ENCODE measurements at places on chromosomes 3 and 15. TPM values are rescaled to one million over a fixed set of nuclear protein-coding genes. Genes with fewer than 3 reads are reported as not detected.

Gene ERC2
- 2.4 TPM for polyA plus RNA-seq

DNA sequence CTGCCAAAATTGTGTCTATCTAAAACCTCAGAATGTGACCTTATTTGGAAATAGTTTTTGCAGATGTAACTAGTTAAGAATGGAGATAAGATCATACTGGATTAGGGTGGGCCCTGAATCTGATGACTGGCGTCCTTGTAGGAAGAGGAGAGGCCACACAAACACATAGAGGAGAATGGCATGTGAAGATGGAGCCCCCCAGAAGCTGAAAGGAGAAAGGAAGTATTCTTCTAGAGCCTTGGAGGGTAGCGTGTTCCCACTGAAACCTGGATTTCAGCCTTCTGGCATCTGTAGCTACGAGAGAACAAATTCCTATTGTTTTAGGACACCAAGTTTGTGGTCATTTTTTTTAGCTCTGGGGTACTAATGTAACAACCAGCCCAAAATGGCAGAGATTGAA lies 423.0 kb upstream of the TPM1 start:
- no peak overlapping the region for H3K4me3 ChIP-seq
- DNase-seq: no peak
- H3K36me3 ChIP-seq: no peaks in the 10 kb centered on the region

Gene ACSBG1
- 1.1 TPM for polyA plus RNA-seq

DNA sequence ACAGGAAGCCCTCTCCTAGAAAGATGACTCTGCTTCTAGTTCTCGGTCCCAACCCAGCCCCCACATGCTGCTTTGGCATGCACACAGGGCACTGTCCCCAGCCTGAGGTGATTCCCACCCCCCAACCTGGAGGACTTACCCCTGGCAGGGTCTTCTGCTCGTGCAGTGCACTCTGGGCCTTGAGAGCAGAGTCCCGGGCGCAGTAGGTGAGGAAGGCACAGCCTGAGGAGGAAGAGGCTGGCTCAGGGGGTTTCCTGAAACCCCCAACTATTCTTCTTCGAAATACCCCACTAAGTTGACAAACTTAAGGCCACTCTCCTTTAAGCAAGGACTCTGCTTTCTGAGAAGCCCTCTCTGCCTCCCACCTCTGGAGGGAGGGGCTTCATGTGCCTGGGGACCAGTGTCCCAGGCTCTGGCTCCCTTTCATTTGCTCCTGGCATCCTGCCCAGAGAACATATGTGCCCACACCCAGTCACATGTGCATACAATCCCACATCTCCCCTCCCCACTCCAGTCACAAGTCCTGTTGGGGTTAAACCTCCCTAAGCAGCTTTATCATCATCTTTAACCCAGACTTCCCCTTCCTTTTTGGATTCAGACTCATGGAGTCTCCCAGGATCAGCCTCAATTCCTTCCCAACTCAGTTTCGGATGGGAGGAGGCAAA lies 4.1 kb downstream of the CELF6 start:
- H3K4me1 ChIP-seq: peaks cover 3% of the 10 kb centered on the region

- DNase-seq: no peak
- H3K36me3 ChIP-seq: no peaks in the 10 kb centered on the region
- H3K27ac ChIP-seq: no peak overlapping the region
- no peaks in the 10 kb centered on the region for H3K4me1 ChIP-seq
- H3K27me3 ChIP-seq: no peaks in the 10 kb centered on the region
These were observed 450.7 kb downstream of the SHQ1 start for GRCh38 chr3:72397586-72397985.

Gene PP2D1
- polyA plus RNA-seq: 0.39 TPM

DNA sequence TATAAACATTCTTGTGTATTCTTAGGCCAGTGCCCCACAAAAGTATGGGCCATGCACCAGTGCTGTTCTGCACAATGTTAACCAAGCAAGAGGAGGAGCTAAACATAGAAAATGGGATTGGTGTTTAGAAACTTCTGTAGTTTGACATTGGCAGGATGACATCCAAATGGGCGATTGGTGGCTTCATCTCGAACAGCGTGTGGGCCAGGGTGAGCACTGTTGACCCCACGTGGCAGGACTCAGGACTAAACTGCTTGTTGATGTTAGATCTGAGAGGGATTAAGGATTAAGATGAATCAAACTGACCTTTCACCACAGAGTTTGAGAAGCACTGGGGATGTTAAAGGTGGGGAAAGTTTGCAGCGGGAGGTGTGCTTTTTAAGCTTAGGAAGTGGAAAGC lies 31.9 kb downstream of the ZNF710 start:
- H3K4me1 ChIP-seq: peaks cover 69% of the 10 kb centered on the region
- no peak for DNase-seq
- peak overlapping the region; percentile 89 for H3K27ac ChIP-seq
- no peak overlapping the region for H3K4me3 ChIP-seq
- no peaks in the 10 kb centered on the region for H3K36me3 ChIP-seq
- H3K27me3 ChIP-seq: no peaks in the 10 kb centered on the region

Gene IQSEC1
- polyA plus RNA-seq: 24.3 TPM

DNA sequence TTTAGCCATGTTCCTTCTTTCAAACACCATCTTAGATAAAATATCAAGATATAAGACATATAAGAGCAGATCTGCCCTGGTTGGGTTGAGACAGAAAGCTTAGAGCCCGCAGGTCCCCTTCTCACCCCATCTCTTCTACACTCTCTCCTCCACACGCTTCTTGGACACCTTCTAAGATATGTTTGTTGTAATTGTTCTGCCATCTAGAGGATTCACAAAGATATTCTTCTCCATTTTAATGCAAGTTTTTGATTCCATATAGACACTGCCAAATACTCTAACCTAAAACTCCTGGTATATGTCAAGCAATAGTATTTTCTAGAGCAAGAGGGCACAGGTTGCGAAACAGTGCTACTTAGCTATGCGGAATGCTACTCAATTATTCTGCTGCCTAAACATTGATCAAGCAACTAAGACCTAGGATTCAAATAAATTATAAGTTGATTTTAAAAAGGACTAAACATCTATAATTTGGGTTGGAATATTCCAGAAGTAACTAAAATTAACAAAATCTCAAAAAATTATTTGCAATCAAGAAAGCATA lies 6.8 kb downstream of the CHRM5 start:
- no peaks in the 10 kb centered on the region for H3K27me3 ChIP-seq
- H3K27ac ChIP-seq: no peak overlapping the region
- no peaks in the 10 kb centered on the region for H3K36me3 ChIP-seq
- no peak overlapping the region for H3K4me3 ChIP-seq

- H3K4me3 ChIP-seq: no peak overlapping the region
- H3K27ac ChIP-seq: peak overlapping the region; percentile 21
- H3K27me3 ChIP-seq: no peaks in the 10 kb centered on the region
- peaks cover 31% of the 10 kb centered on the region for H3K36me3 ChIP-seq
- no peaks in the 10 kb centered on the region for H3K4me1 ChIP-seq
These were observed 64.3 kb downstream of the LEO1 start for GRCh38 chr15:51907136-51907862.

- H3K4me3 ChIP-seq: no peak overlapping the region
- DNase-seq: no peak
- H3K27me3 ChIP-seq: no peaks in the 10 kb centered on the region
- H3K4me1 ChIP-seq: no peaks in the 10 kb centered on the region
- no peak overlapping the region for H3K27ac ChIP-seq
These were observed 477.4 kb upstream of the RASGRP1 start for GRCh38 chr15:39041979-39042495.

DNA sequence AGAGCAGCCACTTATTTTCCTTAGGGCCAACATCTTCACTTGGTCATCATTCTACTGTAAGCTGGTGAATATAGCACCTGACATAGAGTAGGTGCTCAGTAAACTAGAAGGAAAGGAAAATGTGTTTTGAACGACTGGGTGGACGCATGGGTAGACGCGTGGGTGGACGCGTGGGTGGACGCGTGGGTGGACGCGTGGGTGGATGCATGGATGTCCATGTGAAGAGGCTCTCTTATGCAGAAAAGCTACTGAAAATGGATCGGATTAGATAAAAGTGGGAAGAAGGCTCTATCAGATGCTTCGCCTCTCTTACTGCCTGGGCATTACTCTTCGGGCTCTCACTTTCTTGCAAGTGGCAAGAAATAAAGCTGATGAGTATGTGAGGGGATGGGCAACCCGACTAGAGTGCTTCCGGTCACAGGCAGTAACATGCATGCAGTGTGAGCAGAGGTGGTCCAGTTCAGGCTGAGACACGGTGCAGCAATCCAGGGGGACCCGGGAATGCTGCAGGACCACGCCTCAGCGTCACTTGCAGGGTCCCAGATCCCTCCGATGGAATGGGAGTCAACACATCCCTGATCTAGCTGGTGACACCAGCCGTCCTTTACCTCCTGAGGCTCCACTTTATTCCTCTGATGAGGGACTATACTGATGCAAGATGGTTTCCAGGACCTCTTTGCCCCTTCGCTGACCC lies 138.0 kb upstream of the MEF2A start:
- no peaks in the 10 kb centered on the region for H3K4me1 ChIP-seq
- H3K36me3 ChIP-seq: no peaks in the 10 kb centered on the region
- DNase-seq: no peak
- peaks cover 2% of the 10 kb centered on the region for H3K27me3 ChIP-seq

- no peak overlapping the region for H3K27ac ChIP-seq
- no peak for DNase-seq
- no peaks in the 10 kb centered on the region for H3K4me1 ChIP-seq
- H3K4me3 ChIP-seq: no peak overlapping the region
- H3K36me3 ChIP-seq: no peaks in the 10 kb centered on the region
- H3K27me3 ChIP-seq: no peaks in the 10 kb centered on the region
These were observed 3.5 kb downstream of the TEX55 start for GRCh38 chr3:119149484-119149883.

GRCh38 chr15:46420990-46421389 lies 786.2 kb downstream of the SQOR start:
- H3K4me1 ChIP-seq: no peaks in the 10 kb centered on the region
- H3K27me3 ChIP-seq: no peaks in the 10 kb centered on the region
- DNase-seq: no peak
- H3K36me3 ChIP-seq: no peaks in the 10 kb centered on the region
- no peak overlapping the region for H3K27ac ChIP-seq

Gene SYNPR
- polyA plus RNA-seq: 0.87 TPM

GRCh38 chr3:120432150-120432860 lies 18.5 kb downstream of the FSTL1 start:
- no peak for DNase-seq
- H3K4me3 ChIP-seq: no peak overlapping the region
- H3K27me3 ChIP-seq: no peaks in the 10 kb centered on the region
- H3K36me3 ChIP-seq: peaks cover 19% of the 10 kb centered on the region
- peak overlapping the region; percentile 46 for H3K27ac ChIP-seq
- peaks cover 2% of the 10 kb centered on the region for H3K4me1 ChIP-seq

Gene EPHA3
- polyA plus RNA-seq: 3.0 TPM

- H3K4me1 ChIP-seq: peaks cover 5% of the 10 kb centered on the region
- no peak overlapping the region for H3K27ac ChIP-seq
- H3K36me3 ChIP-seq: no peaks in the 10 kb centered on the region
- H3K4me3 ChIP-seq: no peak overlapping the region
- DNase-seq: no peak
- no peaks in the 10 kb centered on the region for H3K27me3 ChIP-seq
These were observed 21.9 kb downstream of the PIF1 start for GRCh38 chr15:64803526-64803925.

DNA sequence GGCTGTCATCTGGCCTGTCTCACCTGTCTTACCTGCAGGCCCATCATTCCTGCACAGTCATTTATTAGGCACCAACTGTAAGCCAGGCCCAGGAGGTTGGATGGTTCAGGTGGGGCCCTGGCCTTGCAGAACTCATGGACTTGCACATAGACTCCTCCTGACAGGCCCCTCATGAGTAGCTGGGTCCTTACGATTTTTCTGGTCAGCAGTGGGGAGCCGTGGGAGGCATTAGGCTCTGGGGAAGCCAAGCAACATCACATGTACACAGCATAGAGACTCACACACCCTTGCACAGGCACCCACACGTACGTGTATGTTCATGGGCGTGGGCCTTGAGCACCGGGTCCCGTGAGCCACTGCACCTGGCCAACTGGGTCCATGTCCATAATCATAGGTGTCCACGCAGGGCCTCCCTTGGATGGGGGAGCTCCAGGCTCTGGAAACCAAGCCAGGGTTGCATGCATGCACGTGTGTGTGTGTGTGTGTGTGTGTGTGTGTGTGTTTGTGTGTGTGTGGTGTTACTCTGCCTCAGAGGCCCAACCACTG lies 20.3 kb downstream of the CISH start:
- peaks cover 20% of the 10 kb centered on the region for H3K4me1 ChIP-seq
- no peak for DNase-seq
- H3K27me3 ChIP-seq: no peaks in the 10 kb centered on the region
- no peaks in the 10 kb centered on the region for H3K36me3 ChIP-seq
- no peak overlapping the region for H3K27ac ChIP-seq

GRCh38 chr3:11076711-11077110 lies 77.6 kb upstream of the HRH1 start:
- H3K27me3 ChIP-seq: peaks cover 3% of the 10 kb centered on the region
- H3K4me3 ChIP-seq: no peak overlapping the region
- H3K4me1 ChIP-seq: no peaks in the 10 kb centered on the region
- no peak overlapping the region for H3K27ac ChIP-seq
- H3K36me3 ChIP-seq: no peaks in the 10 kb centered on the region

Gene CIDEC
- polyA plus RNA-seq: 35.6 TPM

Gene ANKRD34C
- not detected for polyA plus RNA-seq

DNA sequence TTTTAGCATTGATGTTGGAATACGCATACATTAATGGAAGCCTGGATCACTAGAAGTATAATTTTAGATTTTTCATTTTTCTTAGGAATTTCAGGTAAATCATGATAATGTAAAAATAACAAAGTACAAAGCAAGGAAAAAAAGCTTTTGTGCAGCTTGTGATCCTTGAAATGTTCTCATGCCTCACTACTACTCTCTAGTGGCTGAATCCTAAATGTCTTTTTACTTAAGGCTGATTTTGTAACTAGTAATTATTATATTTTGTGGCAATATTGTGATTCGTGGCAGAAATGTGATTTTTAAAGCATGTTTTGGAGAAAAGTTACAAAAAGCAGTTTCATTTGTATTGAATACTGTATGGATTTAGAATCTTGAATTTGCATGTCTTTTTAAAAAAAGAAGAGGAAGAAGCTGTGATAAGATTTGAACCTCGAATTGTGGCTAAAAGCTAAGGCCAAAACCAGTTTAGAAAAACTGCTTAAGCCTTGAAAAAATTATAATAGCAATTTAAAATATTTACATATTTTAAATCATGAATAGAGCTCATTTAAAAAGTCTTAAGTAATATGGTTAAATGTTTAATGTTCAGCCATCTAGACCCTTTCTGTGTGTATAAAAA lies 39.0 kb downstream of the U2SURP start:
- DNase-seq: no peak
- H3K27ac ChIP-seq: no peak overlapping the region
- H3K4me3 ChIP-seq: no peak overlapping the region
- peaks cover 37% of the 10 kb centered on the region for H3K36me3 ChIP-seq
- peaks cover 3% of the 10 kb centered on the region for H3K4me1 ChIP-seq
- no peaks in the 10 kb centered on the region for H3K27me3 ChIP-seq

Gene SEC11A
- 156 TPM for polyA plus RNA-seq

Gene XPC
- 35.4 TPM for polyA plus RNA-seq

Gene MEX3B
- 5.9 TPM for polyA plus RNA-seq
